NCI-H187 (cell line): ENCODE measurements at places on chromosomes 11 and 22.

DNA sequence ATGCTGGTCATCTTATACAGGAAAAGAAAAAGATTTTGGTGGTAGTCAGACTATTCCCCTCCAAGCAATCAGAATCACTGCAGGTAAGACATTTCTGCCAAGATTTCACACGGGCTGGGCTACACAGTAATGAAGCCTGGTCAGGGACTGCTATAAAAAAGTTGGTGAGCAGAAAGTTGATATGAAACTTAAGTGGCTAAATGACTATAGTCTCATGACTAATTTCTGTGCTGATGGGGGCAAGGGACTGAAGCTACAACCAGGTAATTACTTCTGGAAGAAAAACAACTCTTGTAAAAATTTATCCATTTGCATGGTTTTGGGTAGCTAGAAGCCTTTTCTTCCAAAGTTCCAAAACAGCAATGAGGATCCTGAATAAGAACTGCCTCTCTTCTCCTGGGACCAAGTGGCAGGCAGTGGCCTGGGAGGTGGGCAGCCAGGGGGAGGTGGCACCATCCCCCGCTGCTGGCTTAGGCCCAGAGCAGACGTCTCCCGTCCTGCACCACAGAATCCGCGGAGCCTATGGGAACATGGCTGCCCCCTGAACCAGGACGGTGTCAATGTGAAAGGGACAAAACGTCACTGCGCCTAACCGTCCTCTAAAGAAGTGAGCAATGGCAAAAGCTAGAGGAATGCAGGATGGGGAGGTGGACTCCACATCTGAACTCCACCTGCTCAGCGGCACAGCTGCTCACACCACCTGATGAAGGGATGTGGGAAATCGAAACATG is 122.6 kb upstream of the LMO1 start:
- no peak for DNase-seq

DNA sequence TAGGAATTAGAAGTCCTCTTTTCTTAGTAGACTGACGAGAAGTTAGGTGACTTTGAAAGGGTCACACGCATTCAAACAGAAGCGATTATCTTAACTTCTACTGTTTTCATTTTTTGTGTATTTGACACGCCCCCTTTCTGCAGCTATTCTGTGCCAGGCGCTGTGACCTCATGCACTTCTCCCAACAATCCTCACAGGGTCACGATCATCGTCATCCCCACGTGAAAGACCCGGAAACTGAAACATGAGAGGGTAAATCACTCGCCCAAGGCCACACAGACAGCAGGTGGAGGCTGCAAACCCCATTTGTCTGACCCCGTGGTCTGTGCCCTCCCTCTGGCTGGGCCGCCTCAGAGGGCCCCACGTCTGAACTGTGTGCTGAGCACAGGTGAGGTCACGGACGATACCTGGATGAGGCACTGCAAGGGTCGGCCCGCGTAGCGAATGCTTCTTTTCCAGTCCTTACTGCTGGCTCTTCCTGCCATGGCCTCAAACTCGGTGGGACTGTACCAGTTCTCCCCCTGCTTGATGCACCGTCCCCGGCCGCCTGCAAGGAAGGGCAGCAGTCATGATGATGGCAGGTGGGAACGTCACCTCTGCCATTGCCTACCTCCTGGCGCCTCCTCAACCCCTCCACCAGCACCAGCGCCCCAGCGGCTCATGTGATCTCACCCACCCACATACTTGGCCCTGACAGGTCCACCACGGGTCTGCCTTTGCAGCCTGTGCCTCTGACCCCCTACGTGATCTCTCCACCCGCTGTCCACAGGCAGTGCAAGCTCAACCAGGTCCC is 8.4 kb downstream of the DEAF1 start:
- no peak for DNase-seq

GRCh38 chr22:22691716-22692701 is 47.6 kb downstream of the GGTLC2 start:
- no peak for DNase-seq

GRCh38 chr22:48476577-48476976 is 1351.1 kb downstream of the BRD1 start:
- no peak for DNase-seq

GRCh38 chr22:39554151-39554550 is 16.4 kb upstream of the CACNA1I start:
- no peak for DNase-seq

DNA sequence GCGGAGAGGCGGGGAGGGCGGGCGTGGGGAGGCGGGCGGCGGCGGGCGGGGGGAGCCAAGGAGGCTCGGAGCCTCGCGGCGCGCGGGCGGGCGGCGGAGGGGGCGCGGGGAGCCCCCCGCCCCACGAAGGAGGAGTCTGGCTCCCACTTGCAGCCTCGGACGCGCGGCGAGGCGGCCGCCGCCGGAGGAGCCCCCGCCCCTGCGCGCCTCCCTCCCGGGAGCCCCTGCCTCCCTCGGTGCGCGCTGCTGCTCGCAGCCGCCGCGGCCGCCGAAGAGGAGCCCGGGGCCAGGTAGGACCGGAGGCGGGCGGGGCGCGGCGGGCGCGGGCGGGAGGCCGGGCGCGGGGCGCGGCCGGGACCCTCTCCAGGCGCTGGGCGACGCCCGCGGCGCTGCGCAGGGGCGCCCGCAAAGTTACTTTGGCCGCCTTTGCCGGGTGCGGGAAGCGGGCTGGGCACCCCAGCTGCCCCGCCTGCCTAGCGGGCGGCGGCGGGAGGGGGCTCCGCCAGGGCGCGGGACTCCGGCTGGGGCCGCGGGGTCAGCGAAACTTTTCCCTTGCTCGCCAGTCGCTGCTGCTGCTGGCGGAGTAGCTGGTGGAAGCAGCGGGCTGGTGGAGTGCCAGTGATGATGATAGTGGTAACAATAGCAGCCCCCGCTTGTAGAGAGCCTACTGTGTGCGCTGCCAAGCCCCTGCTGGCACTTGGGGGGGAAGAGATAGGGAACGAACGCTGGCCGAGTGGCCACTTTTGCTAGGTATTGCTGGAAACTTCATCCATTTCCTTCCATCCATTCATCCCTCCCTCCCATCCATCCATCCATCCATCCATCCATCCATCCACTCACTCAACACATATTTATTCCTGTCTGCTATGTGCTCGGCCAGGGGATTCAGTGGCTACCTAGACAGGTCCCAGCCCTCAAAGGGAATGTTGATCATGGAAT is at the start of gene MPPED1:
Gene MPPED1, plus strand, starts transcription at position 146 of the 939 bp plus-strand sequence. CDS start 12,972 bp downstream, outside the sequence.
- DNase-seq = no peak

GRCh38 chr11:64298966-64299846 is 952 bp upstream of the CATSPERZ start:
- no peak for DNase-seq

- no peak for DNase-seq
Measured at GRCh38 chr11:8913961-8914660, 3.1 kb downstream of the AKIP1 start.

DNA sequence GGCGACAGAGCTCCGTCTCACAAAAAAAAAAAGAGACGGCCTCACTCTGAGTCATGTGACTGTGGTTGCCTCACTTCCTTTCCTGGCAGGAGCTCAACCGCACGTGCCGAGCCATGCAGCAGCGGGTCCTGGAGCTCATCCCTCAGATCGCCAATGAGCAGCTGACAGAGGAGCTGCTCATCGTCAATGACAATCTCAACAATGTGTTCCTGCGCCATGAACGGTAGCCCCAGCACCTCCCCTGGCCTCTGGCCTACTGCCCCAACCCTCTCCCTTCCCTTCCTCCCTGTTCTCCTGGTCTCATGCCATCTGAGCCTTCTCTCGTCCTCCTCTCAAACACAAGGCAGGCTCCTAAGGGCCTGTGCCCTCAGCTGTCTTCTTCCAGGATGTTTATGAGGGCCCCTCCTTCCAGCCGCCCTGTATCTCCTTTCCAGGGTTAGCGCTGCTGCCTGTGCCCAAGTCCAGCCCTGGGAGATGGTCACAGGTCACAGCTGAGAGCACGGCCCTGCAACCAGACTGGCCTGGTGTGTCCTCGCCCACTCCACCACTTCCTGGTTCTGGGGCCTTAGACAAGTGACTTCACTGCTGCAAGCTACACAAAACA is 30.7 kb downstream of the TOM1 start:
- no peak for DNase-seq

DNA sequence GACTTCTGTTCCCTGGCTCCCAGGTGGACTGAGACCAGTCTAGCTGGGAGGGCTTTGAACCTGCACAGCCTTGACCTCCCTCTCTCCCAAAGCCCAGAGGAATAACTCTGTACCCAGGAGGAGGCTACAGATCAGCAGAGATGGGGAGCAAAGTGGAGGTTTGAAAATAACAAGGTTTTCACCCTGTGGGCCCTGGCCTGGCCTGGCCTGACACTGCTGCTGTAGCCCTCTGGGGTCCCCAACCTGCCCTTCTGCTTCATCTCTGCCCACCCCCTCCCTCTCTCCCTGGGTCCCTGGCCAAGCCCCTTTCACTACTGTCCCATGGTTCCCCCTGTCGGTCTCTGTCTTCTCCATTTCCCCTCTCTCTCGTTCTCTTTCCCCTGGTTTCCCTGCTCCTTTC is 225.2 kb downstream of the BUD13 start:
- DNase-seq = no peak

GRCh38 chr11:10454878-10455631 is at the start of gene AMPD3:
AMPD3 (plus strand) TSS chr11:10455264; CDS start chr11:10461520, 6,256 bp downstream.
- DNase-seq = peak; percentile 75

DNA sequence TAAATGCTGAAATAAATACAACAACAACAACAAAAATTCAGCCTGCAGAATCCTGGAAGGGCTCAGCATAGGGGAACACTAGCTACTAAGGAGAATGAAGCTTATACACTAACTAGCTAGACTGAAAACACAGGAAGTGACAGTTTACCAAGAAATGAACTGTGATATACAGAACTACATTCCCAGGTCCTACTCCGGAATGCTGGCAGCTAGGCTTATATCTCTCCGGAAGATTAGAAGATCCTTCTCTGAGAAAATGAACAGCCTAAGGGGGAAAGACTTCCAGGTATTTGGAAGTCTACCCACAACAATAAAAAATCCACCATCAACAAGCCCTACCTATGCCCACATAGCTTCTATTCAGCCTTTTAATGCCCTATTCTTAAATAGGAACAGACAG is 31.0 kb downstream of the CCDC34 start:
- DNase-seq = no peak

GRCh38 chr11:75815345-75816168 is 547 bp downstream of the UVRAG start:
- no peak for DNase-seq

DNA sequence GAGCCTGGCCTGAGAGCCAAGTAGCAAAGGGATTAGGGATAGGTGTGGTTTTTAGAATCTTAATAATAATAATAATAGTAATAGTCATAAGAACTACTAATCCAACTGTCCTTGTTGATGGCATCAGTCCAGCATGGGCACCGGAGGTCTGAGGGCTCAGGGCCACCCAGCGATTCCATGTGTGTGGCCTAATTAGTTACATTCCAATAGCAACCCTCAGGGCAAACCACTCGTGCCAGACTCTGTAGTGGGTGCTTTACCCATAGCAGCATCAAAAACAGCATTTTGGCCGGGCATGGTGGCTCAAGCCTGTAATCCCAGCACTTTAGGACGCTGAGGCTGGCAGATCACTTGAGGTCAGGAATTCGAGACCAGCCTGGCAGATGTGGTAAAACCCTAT is 19.0 kb upstream of the MYH9 start:
- DNase-seq = no peak

DNA sequence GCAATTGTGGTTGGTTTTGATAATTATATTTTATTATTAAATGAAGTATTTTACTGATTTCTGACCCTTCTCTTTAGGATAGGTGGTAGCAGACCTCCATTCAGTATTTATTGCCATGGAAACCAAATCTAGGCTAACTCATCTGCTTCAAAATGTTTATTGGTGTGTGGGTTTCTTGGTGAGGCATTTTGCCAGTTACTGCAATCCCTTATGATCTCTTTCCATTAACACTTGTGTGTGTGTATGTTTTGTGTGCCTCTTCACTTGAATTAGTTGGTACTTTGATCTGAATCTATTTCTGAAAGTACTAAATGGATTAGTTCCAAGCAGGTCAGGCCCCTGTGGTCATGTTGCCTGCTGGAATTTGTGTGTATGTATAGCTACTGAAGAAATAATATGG is 184.4 kb upstream of the C11orf87 start:
- DNase-seq = no peak

- no peak for DNase-seq
Measured at GRCh38 chr11:6431861-6432260, 8.9 kb downstream of the HPX start.

DNA sequence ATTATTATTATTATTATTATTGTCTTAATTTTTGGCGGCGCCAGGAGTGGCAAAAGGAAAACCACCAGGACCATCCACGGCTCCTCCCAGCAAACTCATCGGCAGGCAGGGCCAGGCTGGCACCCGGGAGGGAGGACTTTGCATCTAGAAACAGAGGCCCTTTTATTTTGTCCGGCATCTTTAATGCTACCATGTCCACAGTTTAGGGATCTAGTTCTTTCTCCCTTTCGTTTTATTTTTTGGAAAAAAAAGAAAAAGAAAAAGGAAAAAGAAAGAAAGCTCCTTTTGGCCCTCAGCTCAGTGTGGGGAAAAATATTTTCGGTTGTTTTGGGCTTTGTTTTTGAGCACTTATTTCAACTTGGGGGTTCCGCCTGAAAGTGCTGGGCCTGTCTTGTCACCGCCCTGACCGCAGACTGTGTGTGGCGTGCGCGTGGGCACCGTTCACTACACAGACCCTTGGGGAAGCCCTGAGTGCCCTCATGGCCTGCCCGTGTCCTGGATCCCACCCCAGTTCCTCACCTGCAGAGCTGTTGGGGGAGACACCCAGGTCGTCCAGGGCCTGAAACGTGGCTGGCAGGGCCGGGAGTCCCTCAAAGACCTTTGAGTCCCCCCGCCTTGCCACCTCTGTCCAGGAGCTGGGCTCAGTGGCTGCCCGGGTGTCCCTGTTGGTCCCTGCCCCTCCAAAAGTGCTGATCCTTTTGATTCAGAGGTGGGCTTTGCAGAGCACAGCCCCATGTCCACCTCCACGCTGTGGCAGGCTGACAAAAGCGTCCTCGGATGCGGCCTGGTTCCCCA is 69.1 kb upstream of the PPARA start:
- no peak for DNase-seq

GRCh38 chr11:85740481-85741400 is 54.7 kb upstream of the CCDC89 start:
- no peak for DNase-seq

DNA sequence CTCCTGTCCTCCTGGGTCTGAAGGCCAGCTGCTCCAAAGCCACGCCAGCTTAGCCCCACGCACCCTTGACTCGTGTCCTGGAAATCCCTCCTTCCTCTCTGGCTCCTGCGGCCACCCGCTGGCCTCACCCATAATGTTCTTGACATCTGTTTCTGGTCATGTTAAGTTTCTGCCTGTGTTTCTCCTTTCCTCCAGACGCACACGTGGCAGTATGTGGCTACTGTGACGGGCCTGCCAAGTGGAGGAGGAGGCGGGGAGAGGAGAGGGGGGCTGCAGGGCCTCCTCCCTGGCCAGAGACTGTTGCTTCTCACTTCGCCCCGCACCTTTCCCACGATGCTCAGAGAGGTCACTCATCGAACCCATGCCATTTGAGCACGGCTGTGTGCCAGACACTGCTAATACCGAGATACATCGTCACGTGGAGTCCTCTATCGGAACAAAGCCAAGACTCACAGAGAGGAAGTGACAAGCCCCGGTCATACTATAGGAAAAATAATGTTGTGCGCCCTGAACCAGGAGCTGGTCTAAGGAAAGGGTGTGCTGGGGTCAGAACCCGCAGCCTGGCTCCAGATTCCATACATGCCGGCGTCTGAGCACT is 11.5 kb downstream of the C1QTNF6 start:
- no peak for DNase-seq
